Mucosa of descending colon (tissue), 3 donors: ENCODE measurements at places on chromosomes 5 and 9. TPM values are rescaled to one million over a fixed set of nuclear protein-coding genes. Genes with fewer than 3 reads are reported as not detected.
A peak's percentile ranks its signal among the peaks of the same experiment; 100 is the strongest.

CBY3 gene
- not detected for total RNA-seq

FSTL4 gene
- 0.57 TPM for total RNA-seq

SPINK13 gene
- total RNA-seq = not detected

- DNase-seq = no peak
Observed at GRCh38 chr5:61200582-61201155, 38.4 kb upstream of the SMIM15 start.

- DNase-seq = no peak
Observed at GRCh38 chr9:134601764-134602163, 39.8 kb upstream of the COL5A1 start.

GRCh38 chr9:127612939-127613582, 984 bp downstream of the STXBP1 start:
- peak; percentile 70 for DNase-seq

DNA sequence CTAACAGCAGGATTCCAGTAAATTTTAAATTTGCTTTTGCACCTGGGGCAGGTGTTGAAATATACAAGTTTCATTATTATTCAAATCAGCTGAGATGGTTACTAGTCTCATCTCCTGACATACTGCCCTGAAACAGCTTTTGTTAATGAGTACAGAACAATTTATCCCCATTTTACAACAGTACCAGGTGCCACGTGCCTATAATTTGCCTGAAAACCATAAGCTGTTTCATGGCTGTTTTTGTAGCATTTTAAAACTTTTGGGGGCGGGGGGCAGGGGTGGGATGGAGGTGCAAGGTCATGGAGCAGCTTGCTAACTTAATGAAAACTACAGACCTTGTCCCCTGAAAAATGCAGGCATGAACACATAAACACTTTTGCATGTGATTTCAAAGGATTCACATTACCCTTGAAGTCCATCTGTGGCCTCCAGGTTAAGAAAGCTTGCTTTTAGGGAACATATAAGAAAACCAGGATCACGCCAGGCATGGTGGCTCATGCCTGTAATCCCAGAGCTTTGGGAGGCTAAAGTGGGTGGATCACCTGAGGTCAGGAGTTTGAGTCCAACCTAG, 42.1 kb downstream of the TIMD4 start:
- no peak for DNase-seq

GRCh38 chr9:131999692-132000551, 79.7 kb downstream of the MED27 start:
- no peak for DNase-seq

GRCh38 chr9:86667307-86667706, 280.0 kb downstream of the GAS1 start:
- no peak for DNase-seq

GRCh38 chr9:698276-698675, 143.2 kb upstream of the DMRT1 start:
- DNase-seq = no peak

DNA sequence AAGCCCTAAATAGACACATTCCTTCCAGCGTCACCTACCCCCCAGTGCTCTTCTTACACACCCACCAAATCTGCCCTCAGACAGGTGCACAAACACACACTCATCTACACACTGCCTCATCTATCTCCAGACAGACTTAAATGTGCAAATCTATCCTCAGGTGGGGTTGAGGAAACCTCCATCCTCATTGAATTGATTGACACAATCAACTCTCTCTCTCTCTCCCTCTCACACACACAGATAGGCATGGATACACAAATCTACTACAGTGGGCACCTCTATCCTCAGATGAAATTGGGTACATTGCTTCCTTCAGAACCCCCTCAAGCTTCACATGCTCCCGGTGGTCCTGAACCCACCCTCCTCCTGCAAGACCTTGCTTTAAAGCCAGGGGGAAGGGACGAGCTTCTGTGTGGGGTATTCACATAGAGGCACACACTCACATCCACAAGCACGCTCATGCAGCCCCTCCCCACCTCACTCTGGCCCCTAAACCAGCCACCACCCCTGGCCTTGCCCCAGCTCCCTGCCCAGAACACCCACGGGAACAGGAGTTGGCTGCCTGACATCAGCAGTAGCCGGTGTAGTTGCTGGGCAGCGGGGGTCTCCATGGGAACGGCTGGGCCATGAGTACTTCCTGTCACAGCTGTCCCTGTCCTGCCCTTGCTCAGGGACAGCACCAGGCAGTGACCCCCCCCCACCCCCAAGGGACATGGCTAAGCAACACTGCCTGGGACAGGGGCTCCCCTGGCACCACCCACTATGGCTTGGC, 22.8 kb downstream of the PCDH1 start:
- DNase-seq = peak; percentile 17
